Choroid plexus epithelial cell (primary cell): ENCODE measurements at places on chromosomes 2 and 18.
A peak's percentile ranks its signal among the peaks of the same experiment; 100 is the strongest.

- peak; percentile 65 for DNase-seq
These were observed 53.5 kb downstream of the MGAT5 start for GRCh38 chr2:134307334-134307733.

DNA sequence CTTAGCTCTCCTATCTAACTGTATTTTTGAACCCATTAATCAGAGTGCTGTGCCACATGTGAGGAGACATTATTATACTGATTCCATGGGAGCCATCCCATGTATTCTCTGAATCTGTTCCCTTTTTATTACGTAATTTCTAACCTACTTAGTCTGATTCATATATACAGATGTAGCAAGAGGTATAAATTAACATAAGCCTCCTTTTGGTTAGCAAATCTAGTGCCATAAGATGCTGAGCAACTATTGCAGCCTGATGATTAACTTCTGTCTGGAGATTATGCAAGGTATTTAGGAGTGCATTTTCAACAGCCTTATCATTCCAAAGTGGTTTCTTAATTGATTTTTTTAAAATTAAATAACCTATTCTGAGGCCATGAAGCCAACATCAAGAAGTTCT is 114.1 kb upstream of the MSH2 start:
- peak; percentile 88 for DNase-seq

DNA sequence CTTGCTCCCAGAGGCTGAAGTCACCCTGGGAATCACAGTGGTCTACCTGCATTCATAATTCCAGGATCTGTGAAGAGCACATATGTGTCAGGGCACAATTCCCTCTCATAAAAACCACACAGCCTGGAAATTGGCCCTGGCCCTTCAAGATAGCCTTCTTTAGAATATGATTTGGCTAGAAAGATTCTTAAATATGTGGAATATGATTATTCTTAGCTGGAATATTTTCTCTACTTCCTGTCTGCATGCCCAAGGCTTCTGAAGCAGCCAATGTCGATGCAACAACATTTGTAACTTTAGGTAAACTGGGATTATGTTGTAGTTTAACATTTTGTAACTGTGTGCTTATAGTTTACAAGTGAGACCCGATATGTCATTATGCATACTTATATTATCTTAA is 24.2 kb downstream of the ICOS start:
- peak; percentile 4 for DNase-seq

GRCh38 chr2:23520256-23520655 is 135.3 kb downstream of the KLHL29 start:
- DNase-seq = no peak

DNA sequence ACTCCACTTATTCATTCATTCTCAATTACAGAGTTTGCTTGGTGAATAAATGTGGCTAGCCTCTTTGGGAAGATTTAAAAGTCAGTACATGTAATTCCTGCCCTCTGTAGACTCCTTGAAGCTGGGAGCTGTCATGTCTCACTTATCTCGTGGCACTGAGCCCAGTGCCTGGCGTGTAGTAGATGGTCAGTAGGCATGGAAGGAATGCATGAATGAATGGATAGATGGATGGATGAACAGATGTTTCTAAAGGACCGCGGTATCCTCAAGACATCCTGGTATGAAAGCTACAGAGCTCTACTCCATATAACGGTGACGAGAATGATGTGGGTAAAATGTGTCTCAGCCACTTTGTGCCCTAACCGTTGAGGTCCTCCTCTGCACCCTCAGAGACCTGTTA is 83.0 kb downstream of the MARCO start:
- DNase-seq = no peak

DNA sequence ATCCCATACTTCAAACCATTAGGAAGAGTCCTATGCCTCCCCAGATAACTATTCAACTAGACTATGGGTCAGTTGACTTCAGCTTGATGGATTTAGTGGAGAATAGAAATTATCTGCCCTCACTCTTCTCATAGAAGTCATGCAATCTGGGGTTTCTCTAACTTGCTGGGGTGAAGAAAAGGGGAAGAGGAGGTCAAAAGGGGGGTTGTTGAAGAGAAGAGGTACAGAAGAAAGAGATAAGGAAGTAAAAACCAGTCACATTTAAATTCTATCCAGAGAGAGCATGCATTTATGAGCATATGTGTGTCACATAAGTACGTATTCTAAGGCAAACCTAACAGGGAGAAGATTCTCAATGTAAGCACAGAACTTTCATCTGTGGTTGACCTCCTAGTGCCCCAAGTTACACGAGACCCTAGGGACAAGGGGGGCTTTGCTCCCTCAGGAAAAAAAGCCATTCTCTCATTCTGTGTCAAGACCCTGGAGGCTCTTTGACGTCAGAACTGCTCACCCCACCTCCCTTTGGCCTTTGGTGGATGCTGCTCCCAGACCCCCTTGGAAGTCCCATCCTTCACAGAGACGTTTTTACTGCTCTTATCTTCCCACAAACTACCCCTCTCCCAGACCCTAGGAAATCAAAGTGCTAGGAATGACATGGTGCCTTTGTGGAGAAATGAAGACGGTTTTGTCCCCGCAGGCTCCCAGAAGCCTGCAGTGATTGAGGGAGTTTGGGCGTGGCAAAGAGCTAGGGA is 236.8 kb upstream of the TNP1 start:
- no peak for DNase-seq

DNA sequence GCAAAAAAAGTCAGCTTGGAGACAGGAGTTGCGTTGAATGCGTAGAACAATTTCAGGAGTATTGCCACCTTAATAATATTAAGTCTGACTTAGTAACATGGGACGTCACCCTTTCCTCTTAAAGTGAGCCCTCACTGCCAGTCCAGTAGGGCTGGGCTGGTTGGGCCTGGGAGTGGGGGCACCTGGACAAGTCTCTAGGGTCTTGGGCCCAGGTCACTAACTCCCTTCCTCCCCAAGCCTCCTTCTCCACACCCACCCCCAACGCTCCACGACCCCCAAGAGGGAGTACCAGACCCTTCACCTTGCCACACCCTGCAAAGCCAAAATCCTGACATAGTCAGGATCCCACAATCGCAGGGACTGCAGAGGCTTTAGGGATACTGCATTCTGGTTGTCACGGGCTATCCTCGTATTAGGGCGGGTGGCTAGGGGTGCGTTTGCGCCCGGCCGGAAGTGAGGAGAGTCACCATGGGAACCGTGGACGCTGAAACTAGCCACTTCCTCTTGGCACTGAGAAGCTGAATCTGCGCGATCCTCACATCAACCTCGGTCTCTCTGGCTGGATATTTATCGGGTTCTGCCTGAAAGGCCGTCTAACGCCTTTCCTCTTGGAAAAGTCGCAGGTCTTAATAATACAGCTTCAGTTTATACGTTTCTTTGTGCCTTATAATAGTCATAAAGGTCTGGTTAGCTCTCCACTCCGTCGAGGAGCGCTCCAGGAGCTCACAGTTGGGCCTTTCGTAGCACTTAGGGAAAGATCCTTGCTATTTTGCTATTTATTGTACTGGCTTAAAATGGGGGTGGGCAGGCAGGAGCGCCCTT is 10.3 kb upstream of the CXXC1 start:
- peak; percentile 84 for DNase-seq

DNA sequence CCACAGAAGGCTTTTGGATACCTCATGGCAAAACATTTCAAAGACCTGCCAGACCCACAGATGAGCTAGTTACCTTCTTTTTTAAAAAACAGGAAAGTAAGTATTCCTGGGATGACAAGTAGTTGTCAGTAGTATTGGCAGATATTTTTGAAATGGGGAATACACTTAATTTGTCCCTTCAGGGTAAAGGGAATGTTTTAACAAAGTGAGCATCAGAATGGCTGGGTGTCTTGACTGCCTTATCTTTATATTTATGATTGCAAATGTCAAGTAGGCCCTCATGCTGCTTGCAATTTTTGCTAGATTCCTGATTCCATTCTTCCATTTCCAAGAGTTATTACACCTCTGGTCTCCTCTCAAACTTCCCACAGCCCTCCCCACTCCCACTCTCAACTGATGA is 4.9 kb upstream of the TAF1B start:
- DNase-seq = no peak

- DNase-seq = no peak
These were observed 130.1 kb downstream of the MBP start for GRCh38 chr18:77002496-77002895.

DNA sequence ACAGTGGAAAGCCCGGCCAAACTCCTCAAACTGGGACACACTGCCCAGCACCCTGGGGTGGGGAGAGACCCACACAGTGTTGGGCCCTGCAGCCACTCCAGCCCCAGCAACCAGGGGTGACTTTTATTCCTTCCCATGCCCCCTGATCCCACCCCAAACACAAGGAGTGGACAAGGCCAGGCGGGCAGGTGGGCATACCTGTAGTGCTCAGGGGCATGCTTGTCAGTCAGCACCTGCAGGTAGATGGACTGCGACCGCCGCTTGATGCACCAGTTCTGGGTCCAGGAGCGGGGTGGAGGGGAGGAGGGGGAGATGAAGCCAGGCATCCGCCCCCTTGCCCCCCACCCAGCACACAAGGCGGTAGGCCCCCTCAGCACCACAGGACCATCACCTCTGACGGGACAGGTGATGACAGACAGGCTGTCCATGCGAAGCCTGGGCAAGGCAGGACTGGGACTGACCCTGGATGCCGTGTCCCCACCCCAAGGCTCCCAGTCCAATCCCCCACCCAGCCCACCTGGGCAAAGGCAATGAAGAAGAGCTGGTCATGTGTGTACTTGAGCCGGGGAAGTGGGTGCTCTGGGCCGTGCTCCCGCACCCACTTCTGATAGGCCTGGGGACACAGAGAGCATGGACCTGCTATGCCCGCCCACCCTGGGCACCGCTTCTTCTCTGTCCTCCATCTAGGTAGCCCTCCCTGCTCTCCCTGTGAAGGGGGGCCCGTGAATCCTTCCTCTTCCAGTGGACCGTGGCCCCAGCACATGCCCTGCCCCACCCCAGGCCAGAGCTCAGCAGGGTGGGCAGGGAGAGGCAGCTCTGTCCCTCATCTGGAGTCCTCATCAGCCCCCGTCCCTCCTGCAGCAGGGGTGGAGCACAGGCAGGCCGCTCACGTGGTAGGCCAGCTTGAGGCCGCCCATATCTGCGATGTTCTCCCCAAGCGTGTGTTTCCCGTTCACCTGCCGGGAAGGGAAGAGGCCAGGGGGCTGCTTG is 7.1 kb downstream of the ECEL1 start:
- DNase-seq = no peak

DNA sequence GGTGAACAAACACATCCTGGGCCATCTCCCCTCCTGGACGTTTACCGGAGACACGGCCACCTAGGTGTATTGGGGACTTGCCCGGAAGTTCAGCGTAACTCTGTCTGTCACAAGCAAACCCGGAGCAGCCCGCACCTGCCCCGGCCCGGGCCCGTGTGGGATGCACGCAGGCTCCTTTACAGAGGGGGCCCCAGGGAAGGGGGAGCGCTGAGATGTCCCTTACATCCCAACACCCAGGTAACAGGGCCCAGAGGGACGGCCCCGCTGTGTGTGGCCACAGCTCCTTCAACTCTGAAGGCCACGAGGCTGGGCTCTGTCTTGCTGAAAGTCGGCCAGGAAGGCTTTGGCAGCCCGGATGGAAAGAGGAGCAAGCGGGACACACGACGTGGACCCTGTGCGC is 212.8 kb downstream of the TWIST2 start:
- DNase-seq = no peak

GRCh38 chr2:179264368-179265081 is at the start of gene SESTD1:
Gene SESTD1, minus strand, starts transcription at chr2:179264832. Its CDS starts 72,991 bp downstream, at chr2:179191841.
- DNase-seq = peak; percentile 34

GRCh38 chr2:235618039-235618438 is 124.2 kb downstream of the AGAP1 start:
- DNase-seq = peak; percentile 73

- DNase-seq = peak; percentile 35
These were observed 24.8 kb downstream of the IGFBP2 start for GRCh38 chr2:216657980-216658379.

DNA sequence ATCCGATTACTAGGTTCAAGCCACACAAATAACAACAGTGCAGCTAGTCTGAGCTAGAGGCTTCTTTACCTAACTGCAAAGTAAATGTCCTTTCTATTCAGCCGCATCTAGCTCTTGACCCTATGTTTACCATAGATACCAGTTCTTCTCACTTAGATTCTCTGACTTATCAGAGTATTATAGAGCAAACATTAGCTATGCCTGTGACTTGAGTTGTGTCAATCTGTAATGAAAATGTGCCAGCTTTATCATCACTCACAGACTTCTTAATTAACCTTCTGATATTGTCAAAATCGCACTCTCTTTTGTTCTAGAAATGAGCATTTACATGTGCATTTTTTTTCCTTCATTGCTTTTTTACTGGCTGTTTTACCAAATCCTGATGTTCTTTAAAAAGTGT is 79.9 kb downstream of the BCL11A start:
- no peak for DNase-seq

GRCh38 chr18:1993866-1994265 is 577.4 kb downstream of the METTL4 start:
- DNase-seq = no peak

DNA sequence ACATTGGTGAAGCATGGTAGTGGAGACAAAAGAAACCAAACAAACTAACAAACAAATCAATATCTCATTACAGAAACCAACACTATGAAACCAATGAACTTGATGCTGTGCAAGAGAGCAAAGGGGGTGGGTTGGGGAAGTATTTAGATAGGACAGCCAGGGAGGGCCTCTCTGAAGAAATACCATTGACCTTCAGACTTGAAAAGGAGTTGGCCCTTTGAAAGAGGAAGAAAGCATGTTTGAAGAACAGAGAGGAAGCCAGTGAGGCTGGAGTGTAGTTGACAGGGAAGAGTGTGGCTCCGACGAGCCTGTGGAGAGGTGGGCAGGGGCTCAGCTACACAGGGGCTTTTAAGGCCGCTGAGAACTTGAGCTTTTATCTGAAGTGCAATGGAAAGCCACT is 151.0 kb upstream of the GATA6 start:
- DNase-seq = no peak

GRCh38 chr2:60413814-60414168 is 139.7 kb downstream of the BCL11A start:
- DNase-seq = no peak

DNA sequence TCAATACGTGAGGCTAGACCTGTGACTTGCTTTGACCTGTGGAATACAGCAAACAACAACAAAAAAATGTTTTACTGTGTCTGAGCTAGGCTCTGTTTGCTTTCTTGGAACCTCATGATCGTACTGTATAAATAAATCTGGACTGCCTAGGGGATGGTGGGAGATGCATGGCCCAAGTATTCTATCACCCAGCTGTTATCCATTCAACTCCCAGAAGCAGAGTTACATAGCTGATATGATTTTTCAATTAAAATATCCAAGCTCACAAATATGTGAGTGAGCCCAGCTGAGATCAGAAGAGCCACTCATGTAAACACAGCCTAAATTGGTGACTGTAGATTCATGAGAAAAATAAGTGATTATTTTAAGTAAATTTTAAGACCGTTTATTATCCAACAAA is 154.1 kb upstream of the THUMPD2 start:
- no peak for DNase-seq

- peak; percentile 44 for DNase-seq
These were observed 90.8 kb downstream of the MIB1 start for GRCh38 chr18:21831413-21831831.

DNA sequence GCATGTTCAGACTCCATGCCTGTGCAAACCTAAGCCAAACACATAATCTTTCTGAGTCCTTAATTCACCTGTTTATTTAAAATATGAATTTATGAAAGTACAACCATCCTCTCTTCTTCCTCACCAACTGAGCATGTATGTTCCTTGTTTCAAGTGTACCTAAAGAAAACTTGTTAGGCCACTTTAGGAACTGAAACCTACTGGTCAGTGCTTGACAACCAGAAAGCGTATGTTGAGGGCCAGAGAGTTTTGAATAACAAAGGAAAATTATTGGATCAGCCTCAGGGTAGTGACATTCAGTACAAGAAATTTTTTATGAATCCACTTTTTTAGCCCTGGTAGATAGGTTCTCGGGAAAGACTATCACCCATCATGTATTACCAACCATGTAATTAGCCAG is 847.6 kb upstream of the CELF4 start:
- DNase-seq = no peak
